ENCODE measurements at places on chromosomes 7 and 10.

DNA sequence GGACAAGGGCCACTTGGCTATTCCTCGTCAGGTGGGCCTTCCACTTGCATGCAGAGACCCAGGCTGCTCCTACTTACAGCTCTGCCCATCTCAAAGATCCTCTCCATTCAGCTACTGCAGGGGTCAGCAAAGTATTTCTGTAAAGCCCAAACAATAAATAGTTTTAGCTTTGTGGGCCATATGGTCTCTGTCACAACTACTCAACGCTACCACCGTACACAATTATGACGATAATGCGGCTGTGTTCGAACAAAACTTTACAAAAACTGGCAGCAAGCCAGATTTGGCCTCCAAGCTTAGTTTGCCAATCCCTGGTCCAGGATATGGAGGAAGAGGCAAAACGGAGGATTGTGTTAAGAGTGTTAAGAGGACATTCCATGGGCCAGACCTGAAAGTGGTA is 12.8 kb downstream of the RAB11FIP2 start:
- no peak for DNase-seq

DNA sequence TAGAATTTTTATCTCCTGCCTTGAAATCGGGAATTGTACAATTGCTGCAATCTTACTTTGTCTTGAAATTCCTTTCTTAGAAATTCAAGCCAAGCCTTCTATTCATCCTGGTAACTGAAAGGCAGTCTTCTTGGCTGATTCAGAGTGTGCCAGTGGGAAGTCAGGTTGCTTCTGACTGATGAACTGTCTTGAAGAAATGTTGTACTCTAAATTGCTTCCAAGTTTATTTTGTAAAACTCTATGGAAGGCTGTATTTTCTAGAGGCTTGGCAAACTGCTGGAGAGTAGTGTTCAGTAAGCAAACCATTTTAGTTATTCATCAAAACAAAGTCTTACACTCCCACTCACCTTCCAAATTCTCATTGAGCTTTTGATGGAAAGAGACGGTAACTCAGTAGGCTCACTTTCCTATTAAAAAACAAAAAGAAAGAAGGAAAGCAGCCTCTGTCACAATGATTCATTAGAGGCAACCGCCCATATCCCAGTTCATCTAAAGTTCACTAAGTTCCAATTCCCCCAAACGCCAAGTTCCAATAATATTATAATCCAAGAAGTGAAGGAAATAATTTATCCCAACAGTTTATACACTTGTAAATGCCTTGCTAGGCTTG is 187.9 kb upstream of the MALRD1 start:
- DNase-seq = no peak

GRCh38 chr10:87952612-87953011 is 89.2 kb downstream of the PTEN start:
- DNase-seq = no peak

GRCh38 chr10:89151857-89152256 is 55.3 kb downstream of the CH25H start:
- no peak for DNase-seq

- DNase-seq = no peak
Observed at GRCh38 chr7:126574276-126575250, 678.2 kb downstream of the GRM8 start.

- DNase-seq = no peak
Observed at GRCh38 chr7:111919631-111920179, 286.5 kb downstream of the DOCK4 start.

DNA sequence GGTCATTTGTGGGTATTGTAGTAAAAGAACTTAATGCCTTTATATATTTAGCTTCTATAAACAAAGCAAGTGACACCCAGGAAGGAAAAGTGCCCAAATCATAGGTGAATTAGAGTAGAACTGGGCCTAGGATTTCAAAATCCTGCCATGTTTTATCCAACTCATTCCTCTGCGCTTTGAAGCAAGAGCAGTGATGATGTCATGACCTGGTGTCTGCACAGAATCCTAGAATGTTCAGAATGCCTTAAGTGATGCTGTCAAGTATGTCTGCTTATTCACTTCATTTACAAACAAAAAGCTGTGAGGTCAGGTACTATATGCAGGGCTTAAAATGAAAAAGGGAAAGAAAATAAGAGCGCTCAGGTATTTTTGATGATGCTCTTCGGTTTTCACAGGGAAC is 737.2 kb upstream of the ANKRD30A start:
- DNase-seq = no peak

- DNase-seq = no peak
Observed at GRCh38 chr10:93124580-93125318, 51.1 kb downstream of the CYP26A1 start.

GRCh38 chr7:154450451-154450850 is 398.3 kb downstream of the DPP6 start:
- DNase-seq = no peak

GRCh38 chr10:113232928-113233511 is 283.0 kb downstream of the TCF7L2 start:
- no peak for DNase-seq

All from vagina (tissue), 2 donors.